ENCODE measurements at places on chromosomes 11 and 22.

- DNase-seq: no peak
Observed at GRCh38 chr22:43838571-43839307, 23.6 kb downstream of the SULT4A1 start.

- DNase-seq: no peak
Observed at GRCh38 chr11:72932132-72932570, 117.9 kb downstream of the ATG16L2 start.

GRCh38 chr11:41921746-41922390 is 462.4 kb upstream of the LRRC4C start:
- no peak for DNase-seq

DNA sequence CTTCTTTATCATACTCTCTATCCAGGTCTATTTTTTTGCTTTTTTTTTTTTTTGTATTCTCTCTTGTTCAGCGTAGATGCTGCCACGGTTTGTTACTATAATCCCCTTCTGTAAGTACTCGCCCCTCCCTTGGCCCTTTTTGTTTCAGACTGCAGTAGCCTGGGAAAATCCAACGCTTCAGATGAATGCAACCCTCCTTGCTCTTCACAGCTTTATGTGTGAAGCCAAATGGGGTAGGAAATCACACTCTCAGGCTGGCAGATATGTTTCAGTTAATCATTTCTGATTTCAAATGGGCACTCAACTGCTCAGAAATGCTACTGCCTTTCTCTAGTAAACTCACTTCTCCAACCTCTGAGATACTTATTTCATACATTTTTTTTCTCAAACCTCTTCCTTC is 149.1 kb downstream of the LARGE1 start:
- DNase-seq: no peak

- peak; percentile 73 for DNase-seq
Observed at GRCh38 chr22:25362215-25362882, 142.9 kb downstream of the CRYBB2 start.

- DNase-seq: no peak
Observed at GRCh38 chr22:44753189-44754042, 1.0 kb downstream of the ARHGAP8 start.

DNA sequence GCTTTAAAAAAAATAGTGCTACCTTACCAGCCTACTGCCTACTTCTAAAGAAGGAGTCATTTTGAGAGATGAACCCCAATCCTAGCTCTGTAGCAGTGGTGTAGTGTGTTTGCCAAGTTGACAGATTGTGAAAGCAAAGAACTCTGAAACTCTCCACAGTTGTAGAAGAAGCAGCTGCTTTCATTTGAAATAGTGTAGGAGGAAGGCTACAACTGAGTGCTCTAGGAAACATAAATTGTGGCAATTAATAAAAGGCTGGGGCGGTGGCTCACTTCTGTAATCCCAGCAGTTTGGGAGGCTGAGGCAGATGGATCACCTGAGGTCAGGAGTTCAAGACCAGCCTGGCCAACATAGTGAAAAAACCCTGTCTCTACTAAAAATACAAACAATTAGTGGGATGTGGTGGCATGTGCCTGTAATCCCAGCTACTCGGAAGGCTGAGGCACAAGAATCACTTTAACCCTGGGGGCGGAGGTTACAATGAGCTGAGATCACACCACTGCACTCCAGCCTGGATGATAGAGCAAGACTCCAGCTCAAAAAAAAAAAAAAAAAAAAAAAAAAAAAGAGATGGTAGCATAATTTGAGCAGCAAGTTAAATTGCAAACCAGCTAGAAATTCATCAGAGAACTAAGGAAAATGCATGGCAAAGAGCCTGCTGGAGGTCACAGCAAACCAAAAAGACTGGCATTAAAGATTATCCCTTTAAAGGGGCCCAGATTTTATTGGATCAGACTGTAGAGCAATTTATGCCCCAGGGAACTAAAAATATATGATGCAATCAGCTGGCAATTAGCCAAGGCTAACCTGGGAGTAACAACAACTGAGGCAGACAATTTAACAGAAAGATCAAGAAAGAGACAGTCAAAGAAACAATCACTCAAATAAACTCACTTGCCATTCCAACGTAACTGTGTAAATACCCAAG is 112.6 kb downstream of the LUZP2 start:
- no peak for DNase-seq

DNA sequence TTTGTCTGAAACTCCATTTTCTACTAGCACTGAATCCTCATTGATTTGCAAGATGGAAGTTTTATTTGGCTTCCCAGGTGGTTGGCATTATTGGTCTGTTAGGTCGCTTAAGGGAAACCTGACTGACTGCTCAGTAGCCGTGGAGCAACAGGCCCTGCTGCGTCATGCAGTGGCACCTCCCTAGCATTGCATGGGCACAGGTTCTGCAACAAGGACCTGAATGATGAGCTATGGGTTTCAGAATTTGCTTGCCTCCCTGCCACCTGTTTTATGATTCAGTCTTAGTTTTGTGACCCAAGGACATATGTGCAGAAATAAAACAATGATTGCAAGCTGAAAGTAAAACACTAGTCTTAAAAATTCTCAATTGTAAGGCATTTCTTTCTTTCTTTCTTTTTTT is 128.5 kb downstream of the SLC1A2 start:
- DNase-seq: no peak

DNA sequence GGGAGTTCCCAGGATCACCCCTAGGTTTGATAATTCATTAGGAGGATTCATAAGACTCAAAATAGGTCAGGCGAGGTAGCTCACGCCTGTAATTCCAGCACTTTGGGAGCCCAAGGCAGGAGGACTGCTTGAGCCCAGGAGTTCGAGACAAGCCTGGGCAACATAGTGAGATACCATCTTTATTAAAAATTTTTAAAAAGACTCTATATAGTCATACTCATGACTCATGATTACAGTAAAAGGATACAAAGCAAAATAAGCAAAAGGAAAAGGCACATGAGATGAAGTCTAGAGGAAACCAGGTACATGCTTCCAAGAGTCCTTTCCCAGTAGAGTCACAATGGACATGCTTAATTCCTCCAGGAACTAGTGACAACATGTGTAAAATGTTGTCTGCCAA is 13.9 kb upstream of the PTS start:
- DNase-seq: no peak

DNA sequence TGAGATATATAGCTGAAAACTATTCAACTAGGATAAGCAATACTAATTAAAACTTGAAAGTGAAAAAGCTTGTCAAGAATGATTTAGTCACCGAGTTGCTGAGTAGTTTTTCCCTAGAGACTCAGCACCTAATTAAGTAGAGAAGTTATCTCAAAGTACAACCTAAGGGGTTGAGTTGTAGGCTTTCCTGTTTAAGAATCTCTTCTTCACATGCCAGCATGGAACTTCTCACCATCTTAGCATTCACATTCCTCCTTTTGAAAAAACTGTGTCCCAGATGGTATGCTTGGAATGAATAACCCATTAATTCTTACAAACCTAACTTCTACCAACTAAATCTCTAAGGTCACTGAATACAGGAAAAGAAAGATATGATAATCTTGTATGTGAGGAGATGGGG is 303.3 kb upstream of the ZC3H12C start:
- DNase-seq: no peak

- DNase-seq: peak; percentile 50
Observed at GRCh38 chr11:69972351-69972802, 105.7 kb upstream of the ANO1 start.

DNA sequence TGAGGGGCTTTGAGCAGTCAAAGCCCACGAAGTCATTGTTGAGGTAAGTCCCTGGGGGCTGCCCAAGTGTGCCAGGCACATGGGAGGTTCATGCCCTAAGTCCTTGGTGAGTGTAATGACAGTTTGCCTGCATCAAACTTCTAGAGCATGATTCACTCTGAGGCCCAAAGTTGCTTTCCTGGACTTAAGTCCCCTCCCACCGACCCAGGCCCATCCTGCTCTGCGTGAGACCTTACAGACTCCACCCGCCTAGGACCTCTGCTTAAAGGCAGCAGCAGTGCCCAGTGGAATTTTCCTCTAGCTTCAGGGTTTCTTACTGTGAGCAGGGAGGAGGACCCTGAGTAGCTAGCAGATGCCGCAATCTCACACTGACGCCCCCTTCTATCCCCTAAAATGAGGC is 5.7 kb upstream of the PVALB start:
- DNase-seq: no peak

DNA sequence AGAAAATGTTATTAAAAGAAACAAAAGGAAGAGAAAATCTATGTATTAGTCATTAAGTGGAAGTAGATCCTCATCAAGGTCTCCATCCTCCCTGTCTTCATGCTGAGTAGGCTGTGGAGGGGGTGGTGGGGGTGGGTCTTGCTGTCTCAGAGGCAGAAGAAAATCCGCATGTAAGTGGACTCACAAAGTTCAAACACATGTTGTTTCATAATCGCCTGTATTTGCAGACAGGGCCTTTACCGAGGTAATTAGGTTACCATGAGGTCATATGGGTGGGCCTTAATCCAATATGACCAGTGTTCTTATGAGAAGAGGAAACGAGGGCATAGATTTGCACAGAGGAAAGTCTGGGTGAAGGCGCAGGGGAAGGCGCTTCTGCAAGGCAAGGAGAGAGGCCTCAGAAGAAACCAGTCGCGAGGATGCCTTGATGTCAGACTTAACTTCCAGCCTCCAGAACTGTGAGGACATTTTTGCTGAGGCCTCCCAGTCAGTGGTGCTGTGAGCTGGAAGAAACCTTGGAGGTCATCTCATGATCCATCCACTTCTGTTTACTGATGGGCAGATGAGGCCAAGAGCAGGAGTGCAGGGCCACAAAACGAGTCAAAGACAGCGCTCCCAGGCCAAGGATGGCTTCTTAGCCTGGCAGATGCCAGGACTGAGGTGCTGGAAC is 49.3 kb upstream of the THY1 start:
- no peak for DNase-seq

DNA sequence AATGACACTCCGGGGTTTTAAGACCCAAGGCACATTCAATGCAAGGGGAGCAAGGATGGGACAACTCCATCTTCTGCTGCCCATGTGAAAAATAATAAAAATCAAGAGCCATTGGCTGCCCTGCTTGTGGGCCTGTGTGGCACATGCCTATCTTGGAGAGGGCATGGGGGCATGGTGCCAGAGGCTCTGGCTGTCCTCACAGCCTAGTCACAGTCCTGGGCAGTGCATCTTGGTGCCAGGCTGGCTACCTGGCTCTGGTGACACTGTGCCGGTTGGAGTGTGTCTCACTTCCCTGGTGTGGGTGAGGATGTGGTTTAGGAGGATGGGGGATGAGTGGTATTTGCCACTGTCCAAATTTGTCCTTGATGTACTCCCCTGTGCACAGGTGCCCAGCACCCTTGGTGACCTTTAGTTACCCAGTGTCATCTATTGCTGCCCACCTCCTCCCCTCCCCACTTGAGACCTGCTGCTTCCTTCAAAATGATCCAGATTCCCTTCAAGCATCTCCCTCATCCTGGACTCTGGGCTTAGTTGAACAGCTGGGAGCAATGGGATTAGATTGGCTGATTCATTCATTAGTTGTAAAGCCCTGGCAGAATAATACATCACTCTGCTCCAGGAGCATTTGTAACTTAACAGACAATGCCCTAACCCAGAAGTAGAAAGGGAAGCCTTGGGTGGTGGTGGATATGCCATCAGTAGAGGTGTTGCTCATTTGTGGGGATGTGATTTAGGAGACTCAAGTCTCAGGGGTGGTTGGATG is 4.6 kb downstream of the TMEM86A start:
- no peak for DNase-seq

GRCh38 chr11:110979696-110980095 is 265.8 kb upstream of the POU2AF2 start:
- DNase-seq: no peak

- no peak for DNase-seq
Observed at GRCh38 chr11:76566811-76567210, 103.7 kb downstream of the LRRC32 start.

All from transverse colon (tissue), 4 donors.